Activated CD4-positive, alpha-beta T cell treated with anti-CD3 and anti-CD28 coated beads, Interleukin-10, Interleukin-2, amounts not matched to agents 100 ng/mL and 50 ng/mL, durations not matched to agents 16 hours and 8 hours (primary cell): ENCODE measurements at places on chromosomes 3 and 15.

- DNase-seq = peak; percentile 88
Measured at GRCh38 chr15:38068626-38069391, 134.4 kb downstream of the TMCO5A start.

DNA sequence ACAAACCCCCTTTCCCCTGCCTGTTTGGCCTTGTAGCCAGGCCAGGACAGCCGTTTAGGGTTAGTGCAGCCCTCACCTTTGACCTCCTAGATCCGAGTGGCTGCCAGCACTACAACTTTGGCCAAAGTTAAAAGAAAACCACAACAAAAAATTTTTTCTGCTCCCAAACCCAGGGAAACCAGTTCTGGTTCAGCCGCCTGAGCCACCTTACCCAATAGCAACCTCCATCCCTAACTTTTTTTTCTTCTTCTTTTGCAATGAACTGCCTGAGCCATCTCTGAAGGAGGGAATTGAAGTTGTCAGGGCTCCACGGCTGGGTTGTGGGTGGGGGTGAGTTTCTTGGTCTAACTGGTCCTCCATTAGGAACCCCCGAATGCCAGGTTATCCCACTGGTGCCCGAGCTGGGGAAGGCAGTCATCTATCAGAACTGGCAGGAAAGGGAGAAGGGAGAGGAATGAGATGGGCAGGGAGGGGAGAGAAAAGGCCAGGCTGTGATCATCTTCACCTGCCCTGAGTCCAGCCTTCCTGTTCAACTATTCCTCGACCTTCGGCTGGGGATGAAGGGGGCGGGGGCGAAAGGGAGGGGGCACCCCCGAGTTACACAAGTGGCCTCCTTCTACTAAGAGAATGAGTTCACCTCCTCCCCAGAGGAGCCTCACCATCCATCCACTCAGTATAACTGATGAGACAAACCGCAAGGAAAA lies 6.2 kb upstream of the NR2F2 start:
- DNase-seq = no peak

GRCh38 chr3:44104668-44105321 lies 136.9 kb upstream of the TOPAZ1 start:
- DNase-seq = peak; percentile 85

DNA sequence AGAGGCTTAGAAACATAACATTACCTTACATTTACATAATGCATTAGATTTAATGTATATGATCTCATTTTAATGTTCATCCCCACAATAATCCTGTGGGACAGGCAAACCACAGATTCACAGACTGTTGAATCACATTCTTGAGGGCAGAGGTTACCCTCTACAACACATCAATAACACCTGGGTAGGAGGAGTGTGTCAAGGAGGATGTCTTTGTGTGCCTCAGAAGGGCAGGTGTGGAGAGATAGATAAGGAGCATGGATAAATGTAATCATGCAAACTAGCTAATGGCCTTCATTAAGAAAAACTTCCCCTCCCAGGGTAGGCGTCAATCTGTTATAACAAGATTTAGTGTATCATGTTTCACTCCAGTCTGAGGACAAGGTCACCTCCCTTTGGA lies 12.9 kb upstream of the MB21D2 start:
- DNase-seq = no peak

DNA sequence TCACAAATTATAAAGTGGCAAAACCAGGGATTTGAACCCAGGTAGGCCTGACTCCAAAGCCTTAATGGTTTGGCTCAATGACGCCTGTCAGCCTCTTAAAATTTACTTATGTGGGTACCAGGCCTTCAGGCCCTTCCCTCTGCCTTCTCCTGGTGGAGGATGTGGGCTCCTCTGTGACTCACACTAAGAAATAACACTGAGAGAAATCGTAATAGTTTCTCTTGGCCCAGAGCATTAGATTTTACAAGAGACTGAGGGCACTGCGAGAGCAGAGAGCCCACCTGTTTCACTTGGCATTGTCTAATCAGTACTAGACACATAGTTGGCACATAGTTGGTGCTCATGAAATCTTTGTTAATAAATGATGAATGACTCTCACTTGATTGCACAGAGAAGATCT lies 505.2 kb downstream of the SHQ1 start:
- DNase-seq = peak; percentile 82

GRCh38 chr3:65902304-65902793 lies 136.4 kb downstream of the MAGI1 start:
- no peak for DNase-seq

DNA sequence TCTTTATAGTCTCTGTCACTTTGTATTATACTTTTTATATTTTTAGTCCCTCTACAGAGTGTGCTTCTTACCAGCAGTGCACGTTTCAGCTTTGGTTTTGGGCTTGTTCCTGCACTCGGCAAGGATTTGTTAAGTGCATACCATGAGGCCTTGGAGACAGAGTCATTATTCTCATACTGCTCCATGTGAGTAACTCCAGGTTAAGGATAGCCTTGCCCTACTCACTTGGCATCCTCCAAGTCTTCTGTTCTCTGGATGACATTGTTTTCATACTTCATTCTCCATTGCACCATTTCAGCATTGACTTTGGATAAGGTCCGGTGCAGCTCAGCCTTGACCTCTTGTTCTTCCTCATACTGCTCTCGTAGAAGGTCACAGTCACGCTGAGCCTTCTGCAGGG lies 96.4 kb downstream of the MYH15 start:
- no peak for DNase-seq

DNA sequence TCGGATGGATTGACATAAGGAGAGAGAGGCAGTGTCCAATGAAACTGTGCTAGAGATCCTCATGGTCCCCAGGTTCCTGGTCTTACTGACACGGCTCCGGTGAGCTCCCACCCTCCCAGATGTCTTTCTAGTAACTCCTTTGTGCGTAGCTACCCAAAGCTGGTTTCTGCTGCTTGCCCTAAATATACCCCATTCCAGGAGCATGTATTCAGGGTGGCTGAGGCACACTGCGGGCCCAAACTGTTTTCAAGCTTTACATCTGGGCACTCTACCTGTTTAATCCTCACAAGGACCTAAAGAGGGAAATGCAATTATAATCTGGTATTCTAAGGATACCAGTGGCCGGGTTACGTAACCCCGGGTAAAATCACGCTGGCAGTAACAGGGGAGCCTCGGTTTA lies 161.2 kb upstream of the NSMCE3 start:
- no peak for DNase-seq

- no peak for DNase-seq
Measured at GRCh38 chr15:78695046-78695671, 54.1 kb upstream of the CHRNB4 start.

- no peak for DNase-seq
Measured at GRCh38 chr3:150238995-150239619, 169.0 kb upstream of the TSC22D2 start.

DNA sequence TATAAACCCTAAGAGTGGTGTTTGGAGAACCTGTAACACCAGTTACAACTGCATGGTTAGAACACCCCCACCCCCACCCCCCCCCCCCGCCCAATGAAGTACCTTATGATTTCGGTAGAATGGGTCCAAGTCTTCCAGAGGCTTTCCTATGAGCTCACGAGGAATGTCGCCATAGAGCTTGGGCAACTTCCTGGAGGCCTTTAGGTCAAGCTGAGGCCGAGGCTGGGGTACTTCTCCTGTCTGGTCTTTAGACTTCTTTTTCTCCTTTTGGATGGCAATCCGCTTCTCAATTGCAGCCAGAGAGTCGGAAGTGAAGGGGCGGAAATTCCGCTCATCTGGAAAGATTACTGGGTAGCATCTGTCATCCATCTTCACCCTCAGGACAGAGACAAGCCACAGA lies 101.8 kb downstream of the SCN11A start:
- DNase-seq = no peak

GRCh38 chr3:14166877-14167603 lies 11.4 kb downstream of the XPC start:
- no peak for DNase-seq

DNA sequence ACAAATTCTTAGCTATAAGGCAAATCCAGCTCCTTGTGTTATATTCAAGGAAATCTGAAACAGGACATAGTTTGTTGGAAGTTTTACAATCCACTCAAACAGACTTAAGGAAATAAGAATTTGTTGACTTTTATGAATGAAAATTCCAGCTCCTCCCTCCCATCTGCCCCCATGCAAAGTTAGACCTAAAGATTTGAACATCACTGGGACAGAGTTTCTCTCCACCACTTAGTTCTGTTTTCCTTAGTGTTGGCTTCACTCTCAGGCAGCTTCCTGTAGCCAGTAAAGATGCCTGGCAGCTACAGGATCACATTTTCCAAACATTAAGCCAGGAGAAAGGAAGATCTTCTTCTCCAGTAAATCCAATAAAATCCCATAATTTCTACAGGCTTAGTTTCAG lies 265.0 kb downstream of the TAFA4 start:
- no peak for DNase-seq

- DNase-seq = no peak
Measured at GRCh38 chr3:139909811-139910210, 25.2 kb upstream of the CLSTN2 start.

DNA sequence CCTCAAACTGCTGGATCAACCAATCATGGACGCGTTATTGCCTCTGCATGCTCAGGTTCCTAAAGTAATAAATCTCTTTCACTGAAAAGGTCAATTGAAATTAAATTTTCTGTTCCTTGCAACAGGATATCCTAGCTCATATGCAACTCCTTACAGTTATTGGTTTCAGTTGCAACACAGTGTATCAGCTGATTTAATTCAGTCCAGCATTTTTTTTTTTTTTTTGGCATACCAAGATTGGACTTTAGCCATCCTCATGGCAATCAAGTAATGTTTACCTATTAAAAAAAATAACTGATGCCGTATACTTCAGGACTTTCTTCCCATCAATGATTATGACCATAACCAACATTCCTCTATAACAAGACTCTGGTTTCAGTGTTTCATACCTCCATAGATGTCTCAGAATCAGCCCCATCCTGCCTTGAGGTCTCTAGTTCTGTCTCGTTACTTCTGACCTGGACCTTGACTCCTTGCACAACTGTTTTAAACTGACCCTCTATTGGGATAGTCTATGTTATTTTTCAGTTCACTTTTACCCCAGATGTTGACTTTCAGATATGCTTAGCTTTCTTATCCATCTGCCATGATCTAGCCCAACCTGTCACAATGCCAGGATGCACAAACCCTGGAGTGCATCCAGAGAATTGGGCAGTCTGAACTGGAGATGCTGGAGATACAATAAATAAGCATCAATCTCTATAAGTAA lies 265.0 kb upstream of the GADL1 start:
- no peak for DNase-seq

DNA sequence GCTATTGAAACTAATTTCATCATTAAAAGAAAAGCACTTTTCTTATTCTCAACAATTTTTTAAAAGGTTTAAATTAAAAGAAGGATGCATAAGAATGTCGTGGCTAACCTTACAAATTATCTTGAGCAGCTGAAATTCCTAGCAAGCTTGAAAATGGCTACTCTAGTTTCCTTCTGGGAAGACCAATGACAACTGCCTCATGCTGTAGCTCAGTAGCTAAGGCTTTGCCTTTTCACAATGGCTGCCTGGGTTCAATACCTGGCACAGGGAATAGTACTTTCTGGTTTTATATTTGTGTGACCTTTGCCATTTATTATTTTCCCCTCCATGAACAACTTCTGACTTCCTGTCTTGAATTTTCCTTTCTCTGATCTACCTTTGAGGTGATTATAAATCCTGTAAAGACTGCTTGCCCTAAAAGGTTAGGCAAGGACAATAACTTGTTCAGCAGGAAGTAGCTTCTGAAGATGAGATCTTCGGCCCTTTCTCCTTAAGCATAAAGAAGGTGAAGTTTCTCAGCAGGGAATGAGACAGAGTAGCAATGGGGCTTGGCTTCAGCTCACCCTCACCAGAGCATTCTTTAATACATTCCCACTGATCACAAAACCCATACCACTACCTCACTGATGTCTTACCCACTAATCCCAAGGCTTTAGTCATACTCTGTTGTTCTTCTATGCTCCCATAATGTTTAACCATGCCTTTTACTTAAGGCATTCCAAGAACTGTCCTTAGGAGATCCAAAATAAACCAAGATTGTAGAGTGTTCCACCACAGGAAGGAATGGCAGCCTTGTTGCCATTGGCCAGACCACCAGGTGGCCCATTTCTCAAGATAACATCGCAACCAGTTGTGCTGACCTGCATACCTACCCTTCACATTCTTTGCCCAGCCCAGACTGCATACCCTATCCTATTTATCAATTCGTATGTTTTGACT lies 276.8 kb downstream of the ULK4 start:
- no peak for DNase-seq

GRCh38 chr3:134809427-134810051 lies 14.5 kb downstream of the EPHB1 start:
- DNase-seq = no peak

- DNase-seq = no peak
Measured at GRCh38 chr3:145197051-145197820, 963.7 kb downstream of the PLOD2 start.

GRCh38 chr15:42106288-42106687 lies 11.9 kb upstream of the PLA2G4D start:
- no peak for DNase-seq

DNA sequence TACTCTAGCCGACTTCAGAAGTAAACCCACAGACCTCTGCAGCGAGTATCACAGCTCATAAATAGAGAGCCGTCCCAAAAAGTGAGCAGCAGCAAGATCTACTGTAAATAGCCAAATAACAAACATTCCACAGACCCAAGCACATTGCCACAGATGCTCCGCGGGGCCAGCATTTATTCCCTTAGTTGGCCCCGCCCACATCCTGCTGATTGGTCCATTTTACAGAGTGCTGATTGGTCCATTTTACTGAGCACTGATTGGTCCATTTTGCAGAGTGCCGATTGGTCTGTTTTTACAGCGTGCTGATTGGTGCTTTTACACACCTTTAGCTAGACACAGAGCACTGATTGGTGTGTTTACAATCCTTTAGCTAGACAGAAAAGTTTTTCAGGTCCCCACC lies 17.3 kb upstream of the GABRB3 start:
- no peak for DNase-seq

GRCh38 chr15:57122080-57122840 lies 203.8 kb downstream of the TCF12 start:
- no peak for DNase-seq

DNA sequence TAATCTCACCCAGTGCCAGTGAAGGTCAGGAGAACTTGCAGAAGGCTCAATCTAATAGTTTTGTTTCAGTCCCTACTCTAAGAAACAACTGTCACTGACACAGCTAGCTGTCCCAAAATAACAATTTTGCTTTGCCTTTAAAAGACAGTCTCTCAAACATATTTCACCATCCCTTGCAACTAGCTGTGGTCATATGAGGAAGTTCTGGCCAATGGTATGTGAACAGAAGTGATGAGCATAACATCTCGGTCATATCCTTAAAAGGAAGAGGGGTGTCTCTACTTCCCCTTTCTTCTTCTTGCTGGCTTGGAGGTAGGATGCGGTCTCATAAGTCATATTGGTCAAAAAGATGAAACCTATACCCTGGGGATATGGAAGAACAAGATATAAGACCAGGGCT lies 198.1 kb downstream of the NEK10 start:
- DNase-seq = no peak

- DNase-seq = no peak
Measured at GRCh38 chr3:58839187-58839586, 172.6 kb upstream of the FAM3D start.

DNA sequence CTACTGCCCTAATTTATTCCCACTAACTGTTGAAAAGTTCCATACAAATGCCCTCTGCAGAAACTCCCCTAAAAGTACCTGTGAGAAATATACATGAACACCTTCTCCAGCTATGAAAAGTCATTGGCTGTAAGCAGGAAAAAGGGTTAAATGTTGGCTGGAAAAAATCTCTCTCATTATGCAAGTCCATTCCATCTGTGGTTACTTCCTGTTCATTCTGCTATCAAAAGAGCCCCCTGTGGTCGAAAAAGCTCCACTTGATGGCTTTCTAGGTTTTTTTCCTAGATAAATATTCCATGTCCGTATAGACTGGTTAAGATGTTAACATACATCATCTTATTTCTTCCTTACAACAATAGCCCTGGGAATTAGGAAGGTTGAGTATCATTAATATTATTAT lies 56.2 kb upstream of the AKAP13 start:
- no peak for DNase-seq
